Upper lobe of left lung (tissue), 6 donors: ENCODE measurements at places on chromosomes 13 and 19. TPM values are rescaled to one million over a fixed set of nuclear protein-coding genes. Genes with fewer than 3 reads are reported as not detected.

CYP2A6 gene
- not detected for total RNA-seq

- peak overlapping the region; percentile 92 for H3K27ac ChIP-seq
- no peak for DNase-seq
Measured at GRCh38 chr19:2636141-2636896, 66.2 kb downstream of the GNG7 start.

ZNF221 gene
- 16.8 TPM for total RNA-seq

DNA sequence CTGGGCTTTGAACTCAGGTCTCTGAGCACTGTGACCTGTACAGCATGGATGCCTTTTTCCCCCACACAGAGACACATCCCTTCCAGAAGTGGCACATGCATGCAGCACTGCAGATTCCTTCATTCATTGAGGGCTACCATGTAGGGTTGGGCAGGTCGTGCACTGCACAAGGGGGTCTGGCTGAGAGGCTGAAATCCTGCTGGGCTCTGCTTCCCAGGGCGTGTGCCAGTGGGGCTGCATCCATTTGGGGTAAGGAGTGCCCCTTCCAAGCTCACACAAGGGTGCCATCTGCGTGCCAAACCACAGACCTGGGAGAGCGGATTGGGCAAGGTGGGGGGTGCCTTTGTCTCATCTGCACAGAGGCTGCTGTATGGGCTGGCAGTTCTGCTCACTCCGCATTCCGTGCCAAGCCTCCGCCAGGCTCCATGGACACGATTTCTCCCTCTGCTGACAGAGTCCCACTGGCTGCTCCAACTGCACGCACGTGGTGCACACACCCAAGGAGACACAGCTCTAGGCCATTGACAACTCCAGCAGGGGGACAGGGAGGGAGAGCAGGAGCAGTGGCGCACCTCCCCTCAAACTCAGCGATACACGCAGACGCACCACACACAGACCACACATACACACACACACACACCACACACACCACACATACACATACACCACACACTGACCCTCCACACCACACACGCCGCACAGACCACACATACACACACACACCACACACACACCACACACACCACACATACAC, 4.5 kb upstream of the SHISA7 start:
- H3K36me3 ChIP-seq: no peaks in the 10 kb centered on the region
- H3K27ac ChIP-seq: no peak overlapping the region
- H3K27me3 ChIP-seq: peaks cover 21% of the 10 kb centered on the region
- H3K4me1 ChIP-seq: peaks cover 15% of the 10 kb centered on the region

- no peaks in the 10 kb centered on the region for H3K36me3 ChIP-seq
- H3K4me1 ChIP-seq: peaks cover 28% of the 10 kb centered on the region
- no peak for DNase-seq
- no peaks in the 10 kb centered on the region for H3K27me3 ChIP-seq
- no peak overlapping the region for H3K27ac ChIP-seq
- no peak overlapping the region for H3K4me3 ChIP-seq
Measured at GRCh38 chr13:31904941-31905824, 126.4 kb upstream of the FRY start.

CEACAM20 gene
- total RNA-seq: not detected

DNA sequence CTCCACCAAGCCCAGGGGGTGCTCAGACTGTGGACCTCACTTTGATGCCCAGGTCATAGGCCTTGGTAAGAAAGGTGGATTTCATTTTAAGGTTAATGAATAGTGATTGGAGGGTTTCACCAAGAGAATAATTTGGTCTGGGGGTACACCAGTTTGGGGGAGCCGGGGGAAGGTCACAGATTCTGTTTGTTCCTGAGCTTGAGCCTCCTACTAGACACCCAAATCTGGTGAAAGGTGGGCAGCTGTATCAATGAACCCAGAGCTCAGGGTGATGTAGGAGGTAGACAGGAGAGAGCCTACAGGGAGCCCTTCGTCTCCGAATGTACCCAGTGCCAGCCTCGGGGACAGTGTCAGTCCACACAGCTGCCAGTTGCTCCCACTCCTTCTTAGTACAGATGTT, 63.7 kb upstream of the ATP12A start:
- no peak for DNase-seq
- H3K36me3 ChIP-seq: no peaks in the 10 kb centered on the region
- peaks cover 3% of the 10 kb centered on the region for H3K4me1 ChIP-seq
- H3K27ac ChIP-seq: no peak overlapping the region
- H3K27me3 ChIP-seq: no peaks in the 10 kb centered on the region

ENOX1 gene
- 0.46 TPM for total RNA-seq

DNA sequence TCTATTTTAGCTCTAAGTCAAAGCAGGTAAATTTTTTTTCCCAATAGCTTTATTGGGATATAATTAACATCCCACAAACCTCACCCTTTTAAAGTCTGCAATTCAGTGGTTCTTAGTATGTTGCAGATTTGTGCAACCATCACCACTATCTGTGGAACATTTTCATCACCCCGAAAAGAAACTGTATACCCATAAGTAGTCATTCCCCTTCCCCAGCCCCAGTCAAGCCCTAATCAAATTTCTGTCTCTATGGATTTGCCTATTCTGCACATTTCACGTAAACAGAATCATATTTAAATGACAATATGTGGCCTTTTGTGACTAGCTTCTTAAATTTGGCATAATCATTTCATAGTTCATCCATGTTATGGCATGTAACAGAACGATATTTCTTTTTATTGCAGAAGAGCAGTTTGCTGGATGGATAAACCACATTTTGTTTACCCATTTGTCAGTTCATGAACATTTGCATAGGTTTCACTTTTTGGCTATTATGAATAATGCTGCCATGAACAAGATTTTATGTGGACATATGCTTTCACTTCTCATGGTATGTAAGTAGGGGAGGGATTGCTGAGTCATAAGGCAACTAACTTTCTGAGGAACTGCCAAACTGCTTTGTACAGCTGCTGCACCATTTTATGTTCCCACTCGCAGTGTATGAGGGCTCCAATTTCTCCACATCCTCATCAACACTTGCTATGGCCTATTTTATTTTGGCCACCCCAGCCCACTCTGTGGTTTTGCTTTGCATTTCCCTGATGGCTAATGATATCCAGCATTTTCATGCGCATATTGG, 10.9 kb downstream of the SLC46A3 start:
- no peak overlapping the region for H3K4me3 ChIP-seq
- DNase-seq: no peak
- no peak overlapping the region for H3K27ac ChIP-seq
- no peaks in the 10 kb centered on the region for H3K36me3 ChIP-seq
- H3K27me3 ChIP-seq: no peaks in the 10 kb centered on the region

- H3K27me3 ChIP-seq: no peaks in the 10 kb centered on the region
- H3K4me1 ChIP-seq: no peaks in the 10 kb centered on the region
- H3K27ac ChIP-seq: no peak overlapping the region
Measured at GRCh38 chr13:31441800-31442510, 242.2 kb downstream of the B3GLCT start.

DNA sequence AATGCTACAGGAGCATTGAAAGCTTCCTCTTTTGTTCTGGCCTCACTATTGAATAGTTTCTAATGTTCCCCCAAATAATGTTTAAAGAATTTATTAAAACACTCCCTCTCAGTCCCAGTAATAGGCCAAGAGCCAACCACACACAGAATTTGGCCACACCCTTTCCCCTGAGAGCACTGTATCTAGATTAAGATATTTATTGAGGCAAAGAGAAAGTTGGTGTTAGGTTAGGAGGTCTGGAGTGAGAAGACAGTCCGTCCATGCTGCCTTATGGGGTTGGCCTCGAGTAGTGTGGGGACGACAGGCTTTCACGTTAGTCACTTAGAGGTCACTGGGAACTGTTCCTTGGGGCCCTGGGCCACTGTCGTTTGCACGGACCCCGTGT, 122.9 kb upstream of the RNF113B start:
- DNase-seq: no peak
- peaks cover 41% of the 10 kb centered on the region for H3K4me1 ChIP-seq
- no peaks in the 10 kb centered on the region for H3K27me3 ChIP-seq
- H3K4me3 ChIP-seq: no peak overlapping the region
- no peaks in the 10 kb centered on the region for H3K36me3 ChIP-seq

ERICH4 gene
- not detected for total RNA-seq

DNA sequence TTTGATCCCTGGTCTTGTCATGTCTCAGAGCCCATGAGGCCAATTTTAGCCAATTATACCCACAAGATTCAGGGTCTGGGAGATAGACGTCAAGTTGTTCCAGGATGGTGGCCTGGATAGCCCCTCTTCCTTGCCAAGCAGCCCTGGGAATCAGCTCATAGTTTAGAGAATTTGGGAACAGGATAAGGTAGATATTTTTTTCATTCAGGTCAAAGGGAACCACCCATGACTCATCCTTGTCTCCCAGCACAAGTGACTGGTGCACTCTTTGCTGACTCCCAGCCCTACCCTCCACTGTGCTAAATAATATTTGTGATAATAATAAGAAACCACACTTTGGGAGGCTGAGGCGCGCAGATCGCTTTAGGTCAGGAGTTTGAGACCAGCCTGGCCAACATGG, 17.1 kb upstream of the S1PR4 start:
- H3K27me3 ChIP-seq: no peaks in the 10 kb centered on the region
- no peaks in the 10 kb centered on the region for H3K36me3 ChIP-seq
- peak overlapping the region; percentile 42 for H3K27ac ChIP-seq

GRCh38 chr13:30466358-30466714, 600 bp upstream of the HMGB1 start:
- H3K4me3 ChIP-seq: no peak overlapping the region
- peak overlapping the region; percentile 100 for H3K27ac ChIP-seq
- H3K36me3 ChIP-seq: peaks cover 3% of the 10 kb centered on the region
- no peaks in the 10 kb centered on the region for H3K27me3 ChIP-seq
- DNase-seq: no peak

GRCh38 chr13:99432609-99433542, 68.4 kb upstream of the TM9SF2 start:
- H3K4me1 ChIP-seq: peaks cover 22% of the 10 kb centered on the region
- H3K36me3 ChIP-seq: no peaks in the 10 kb centered on the region
- peak; percentile 78 for DNase-seq

GRCh38 chr19:50777830-50778303, 7.6 kb downstream of the GPR32 start:
- no peaks in the 10 kb centered on the region for H3K27me3 ChIP-seq
- no peak overlapping the region for H3K4me3 ChIP-seq
- no peaks in the 10 kb centered on the region for H3K4me1 ChIP-seq
- no peak for DNase-seq

GRCh38 chr13:37383046-37383445, 215.5 kb downstream of the POSTN start:
- H3K4me1 ChIP-seq: no peaks in the 10 kb centered on the region
- H3K36me3 ChIP-seq: no peaks in the 10 kb centered on the region
- no peak overlapping the region for H3K27ac ChIP-seq
